ENCODE measurements at places on chromosomes 7 and 10. TPM values are rescaled to one million over a fixed set of nuclear protein-coding genes. Genes with fewer than 3 reads are reported as not detected.

SH2D4B gene
- 0.18 TPM for total RNA-seq

ACTA2 gene
- total RNA-seq, result 12.2 TPM

DNA sequence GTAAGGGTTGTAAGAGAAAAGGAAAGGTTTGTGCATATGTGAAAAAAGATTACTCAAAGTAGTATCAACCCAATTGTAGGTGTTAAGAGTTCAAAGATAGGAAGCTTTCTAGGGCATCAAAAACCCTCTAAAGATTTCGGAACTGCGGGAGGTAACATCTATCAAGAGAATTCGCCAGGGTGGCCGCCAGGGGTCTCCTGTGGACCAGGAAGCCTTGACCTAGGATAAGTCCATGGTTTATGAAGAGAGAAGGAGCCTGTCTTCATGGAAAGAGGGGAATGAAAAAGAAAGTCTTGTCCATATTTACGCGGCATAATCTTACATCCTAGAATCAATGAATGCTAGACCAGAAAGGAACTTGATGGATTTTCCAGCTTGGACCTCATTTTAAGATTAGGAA is 140.7 kb upstream of the CALCR start:
- H3K27me3 ChIP-seq, result peaks cover 5% of the 10 kb centered on the region
- H3K27ac ChIP-seq, result no peak overlapping the region
- H3K4me1 ChIP-seq, result no peaks in the 10 kb centered on the region
- H3K36me3 ChIP-seq, result no peaks in the 10 kb centered on the region

GRCh38 chr10:69965086-69965485 is 87.6 kb upstream of the MACROH2A2 start:
- peaks cover 8% of the 10 kb centered on the region for H3K27me3 ChIP-seq
- no peaks in the 10 kb centered on the region for H3K4me1 ChIP-seq

DNA sequence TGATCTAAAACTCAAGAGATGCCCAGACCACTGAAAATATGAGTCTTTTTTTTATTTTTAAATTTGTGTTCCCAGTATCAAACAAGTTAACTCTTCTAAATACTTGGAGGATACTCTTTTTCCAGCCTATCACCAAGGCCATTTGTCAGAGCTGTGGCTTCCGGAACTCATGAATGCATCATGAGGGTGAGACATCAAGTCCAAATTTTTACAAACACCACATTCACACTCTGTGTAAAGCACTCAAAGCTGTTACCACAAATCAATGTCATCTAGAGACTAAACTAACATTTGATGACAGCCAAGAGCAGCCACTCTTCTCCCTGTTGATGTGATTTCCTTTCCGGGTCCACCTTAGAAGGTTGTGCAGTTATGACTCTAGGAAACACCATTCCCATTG is 43.8 kb upstream of the ARID5B start:
- H3K27ac ChIP-seq, result no peak overlapping the region
- DNase-seq, result no peak
- peaks cover 6% of the 10 kb centered on the region for H3K4me1 ChIP-seq
- no peak overlapping the region for H3K4me3 ChIP-seq
- peaks cover 6% of the 10 kb centered on the region for H3K27me3 ChIP-seq
- H3K36me3 ChIP-seq, result no peaks in the 10 kb centered on the region
